Activated naive CD4-positive, alpha-beta T cell treated with anti-CD3 and anti-CD28 coated beads for 36 hours (primary cell): ENCODE measurements at places on chromosomes 12 and 14. TPM values are rescaled to one million over a fixed set of nuclear protein-coding genes. Genes with fewer than 3 reads are reported as not detected.

ETV6 gene
- total RNA-seq: 48.6 TPM

KRT2 gene
- total RNA-seq: not detected

TMEM19 gene
- total RNA-seq: 10.9 TPM

KCNJ8 gene
- not detected for total RNA-seq

PALS1 gene
- 6.6 TPM for total RNA-seq

CCDC197 gene
- total RNA-seq: not detected

DNAI7 gene
- total RNA-seq: 0.35 TPM

OAS1 gene
- 41.7 TPM for total RNA-seq

LBHD2 gene
- not detected for total RNA-seq

VDR gene
- 56.4 TPM for total RNA-seq

GALNT16 gene
- not detected for total RNA-seq

PMCH gene
- total RNA-seq: not detected

CAPZA3 gene
- not detected for total RNA-seq

SYNDIG1L gene
- not detected for total RNA-seq

- peaks cover 65% of the 10 kb centered on the region for H3K4me1 ChIP-seq
- DNase-seq: no peak
These were observed 507 bp upstream of the KRT73 start for GRCh38 chr12:52618866-52619265.

- H3K36me3 ChIP-seq: no peaks in the 10 kb centered on the region
- H3K27me3 ChIP-seq: no peaks in the 10 kb centered on the region
- no peak for DNase-seq
- H3K27ac ChIP-seq: no peak overlapping the region
- no peak overlapping the region for H3K4me3 ChIP-seq
- H3K4me1 ChIP-seq: no peaks in the 10 kb centered on the region
These were observed 107.3 kb downstream of the PIK3C2G start for GRCh38 chr12:18368594-18368993.

GRCh38 chr14:94346841-94347240 is 23.7 kb upstream of the SERPINA6 start:
- DNase-seq: no peak
- H3K36me3 ChIP-seq: no peaks in the 10 kb centered on the region
- peak overlapping the region; percentile 86 for H3K27ac ChIP-seq
- H3K4me1 ChIP-seq: peaks cover 26% of the 10 kb centered on the region
- H3K27me3 ChIP-seq: peaks cover 29% of the 10 kb centered on the region
- H3K4me3 ChIP-seq: no peak overlapping the region

DNA sequence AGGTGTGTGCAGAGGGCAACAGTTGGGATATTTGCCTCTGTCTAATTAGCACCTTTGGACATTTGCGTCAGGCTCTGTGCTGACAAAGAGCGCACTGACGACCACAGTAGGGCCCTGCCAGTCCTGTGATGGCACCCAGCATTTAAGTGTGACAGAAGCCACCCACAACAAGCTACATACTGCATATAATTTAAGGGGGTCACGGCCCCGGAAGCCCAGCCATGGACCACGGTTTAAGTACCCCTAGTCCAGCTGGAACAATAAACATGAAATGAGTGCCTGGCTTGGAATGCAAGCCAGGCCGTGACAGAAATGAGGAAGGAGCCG is 16.8 kb upstream of the DYNC1H1 start:
- no peaks in the 10 kb centered on the region for H3K36me3 ChIP-seq
- H3K27me3 ChIP-seq: peaks cover 23% of the 10 kb centered on the region
- peak overlapping the region; percentile 97 for H3K27ac ChIP-seq

DNA sequence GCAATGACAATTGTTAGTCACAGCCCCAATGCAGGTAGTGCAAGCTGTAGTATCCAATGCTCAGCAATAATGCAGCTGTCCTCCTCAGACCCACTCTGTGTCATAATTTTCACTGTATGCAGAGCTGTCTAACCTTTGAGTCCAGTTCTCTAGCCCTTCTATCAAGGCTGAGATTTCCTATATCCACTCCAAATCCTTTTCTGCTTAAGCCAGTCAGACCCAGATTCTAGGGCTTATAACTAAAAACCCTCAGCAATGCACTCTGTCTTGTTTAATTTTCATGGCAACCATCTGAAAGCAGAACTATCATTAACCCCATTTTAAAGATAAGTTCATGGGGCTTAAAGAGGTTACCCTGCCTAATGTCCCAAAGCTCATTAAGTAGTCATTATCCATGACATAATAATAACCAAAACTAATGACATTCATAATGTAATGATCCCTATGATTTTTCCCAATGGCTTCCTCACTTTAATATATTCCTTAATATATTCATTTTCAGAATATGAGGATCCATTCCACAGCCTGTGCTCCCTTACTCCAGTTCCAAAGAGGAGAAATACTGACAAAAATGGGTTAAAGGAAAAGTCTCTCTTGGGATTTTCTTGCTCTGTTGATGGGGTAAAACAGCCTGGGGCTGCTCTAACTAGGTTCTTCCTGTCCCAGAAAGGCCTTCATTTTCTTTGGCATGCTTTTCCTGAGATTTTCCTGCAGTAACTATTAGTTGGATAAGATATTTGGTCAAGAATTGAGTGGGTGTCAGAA is 29.5 kb downstream of the TXNDC16 start:
- H3K4me3 ChIP-seq: no peak overlapping the region
- no peaks in the 10 kb centered on the region for H3K4me1 ChIP-seq
- peaks cover 1% of the 10 kb centered on the region for H3K36me3 ChIP-seq
- no peak for DNase-seq

DNA sequence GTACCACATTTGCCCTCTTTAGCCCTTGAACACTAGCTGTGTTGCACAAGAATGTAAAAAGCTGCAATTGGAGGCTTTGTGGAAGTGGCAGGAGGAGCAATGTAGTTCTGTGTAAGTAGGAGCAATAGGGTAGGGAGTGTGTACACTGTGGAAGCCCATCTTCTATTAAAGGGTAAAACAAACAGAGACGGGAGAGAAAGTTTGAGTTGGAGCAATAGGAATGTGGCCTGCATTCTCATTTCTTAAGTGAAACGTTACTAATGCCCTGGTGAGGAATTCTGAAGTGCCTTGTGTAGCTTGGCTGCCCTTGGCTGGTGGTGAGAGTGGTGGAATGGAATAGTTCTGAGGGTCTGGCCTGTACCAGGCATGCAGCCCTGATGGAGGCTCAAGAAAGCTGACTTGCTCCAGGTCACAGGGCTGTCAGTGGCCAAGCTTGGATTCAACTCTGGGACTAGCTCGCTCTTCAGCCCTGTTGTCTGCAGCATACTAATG is 38.8 kb upstream of the ATP23 start:
- no peaks in the 10 kb centered on the region for H3K36me3 ChIP-seq
- H3K27ac ChIP-seq: no peak overlapping the region
- no peak overlapping the region for H3K4me3 ChIP-seq

GRCh38 chr12:9669534-9669933 is at the start of gene CLEC2D:
Gene CLEC2D (plus strand): TSS chr12:9669713. CDS start chr12:9669735, 22 bp downstream.
- H3K36me3 ChIP-seq: peaks cover 84% of the 10 kb centered on the region
- H3K4me1 ChIP-seq: peaks cover 43% of the 10 kb centered on the region
- H3K4me3 ChIP-seq: peak within 1 kb of the TSS; percentile 90

DNA sequence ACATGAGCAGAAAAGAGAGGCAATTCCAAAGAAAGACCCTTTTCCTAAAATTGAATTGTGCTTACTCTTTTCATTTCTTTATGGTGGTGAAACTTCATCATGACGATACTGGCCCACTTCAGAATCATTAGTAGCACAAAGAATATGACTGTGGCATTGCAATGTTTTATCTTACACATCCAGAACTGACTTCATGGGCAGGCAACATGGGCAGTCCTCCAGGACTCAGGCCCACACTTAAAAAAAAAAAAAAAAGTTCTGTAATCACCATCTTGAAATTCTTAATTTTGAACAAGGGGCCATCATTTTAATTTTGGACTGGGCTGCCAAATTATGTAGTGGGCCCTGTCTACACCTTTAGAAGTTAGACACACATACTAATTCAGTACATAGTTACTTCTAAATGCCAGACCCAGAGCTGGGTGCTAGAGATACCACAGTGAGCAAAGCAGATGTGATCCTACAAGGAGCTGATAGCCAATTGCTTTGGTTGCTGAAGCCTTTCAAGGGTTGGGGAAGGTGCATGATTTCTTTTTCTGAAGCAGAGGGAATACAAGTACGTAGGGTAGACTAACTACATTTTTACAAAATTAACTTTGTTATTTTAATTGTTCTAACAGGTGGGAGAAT is 35.2 kb downstream of the HELB start:
- H3K27me3 ChIP-seq: no peaks in the 10 kb centered on the region
- DNase-seq: no peak
- H3K4me1 ChIP-seq: peaks cover 2% of the 10 kb centered on the region
- H3K4me3 ChIP-seq: no peak overlapping the region
- peaks cover 57% of the 10 kb centered on the region for H3K36me3 ChIP-seq
- no peak overlapping the region for H3K27ac ChIP-seq

- H3K4me1 ChIP-seq: no peaks in the 10 kb centered on the region
- H3K36me3 ChIP-seq: no peaks in the 10 kb centered on the region
- no peak for DNase-seq
- H3K27me3 ChIP-seq: no peaks in the 10 kb centered on the region
- H3K4me3 ChIP-seq: no peak overlapping the region
- H3K27ac ChIP-seq: no peak overlapping the region
These were observed 239.7 kb downstream of the EGLN3 start for GRCh38 chr14:33711194-33711593.

DNA sequence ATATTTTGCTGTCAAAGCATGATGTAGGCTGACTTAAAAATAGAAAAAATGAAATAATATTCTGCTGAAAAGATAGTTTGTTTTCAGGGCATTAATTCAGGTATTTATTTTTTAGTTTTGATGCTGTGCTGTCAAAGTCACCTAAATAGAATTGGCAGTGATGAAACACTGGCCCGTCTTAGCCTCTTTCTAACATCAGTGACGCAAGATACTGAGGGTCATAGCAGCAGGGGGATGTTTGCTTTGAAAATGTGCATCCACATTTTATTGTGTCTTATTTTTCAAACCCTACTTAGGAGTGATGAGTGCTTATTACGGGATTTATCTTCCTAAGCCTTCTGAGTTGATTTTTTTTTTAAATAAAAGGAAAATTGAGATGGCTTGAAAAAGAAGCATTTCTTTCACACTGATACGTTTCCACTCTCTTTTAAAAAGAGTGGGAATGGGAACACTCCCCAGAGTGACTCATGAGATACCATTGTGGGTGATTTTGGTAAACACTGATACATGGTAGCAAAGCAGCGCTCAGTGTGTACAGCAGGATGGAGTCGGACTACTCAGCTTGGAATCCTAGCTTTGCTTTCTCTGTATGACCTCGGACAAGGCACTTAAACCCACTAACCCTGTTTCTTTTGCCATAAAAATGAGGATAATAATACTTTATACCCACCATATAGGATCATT is 290.8 kb downstream of the ERC1 start:
- no peak overlapping the region for H3K27ac ChIP-seq
- H3K36me3 ChIP-seq: peaks cover 2% of the 10 kb centered on the region
- no peaks in the 10 kb centered on the region for H3K27me3 ChIP-seq
- H3K4me1 ChIP-seq: peaks cover 9% of the 10 kb centered on the region

- no peaks in the 10 kb centered on the region for H3K36me3 ChIP-seq
- H3K27me3 ChIP-seq: no peaks in the 10 kb centered on the region
- no peak for DNase-seq
- no peak overlapping the region for H3K27ac ChIP-seq
- H3K4me1 ChIP-seq: no peaks in the 10 kb centered on the region
- H3K4me3 ChIP-seq: no peak overlapping the region
These were observed 319.9 kb downstream of the CACNA1C start for GRCh38 chr12:2372735-2373134.

- H3K4me3 ChIP-seq: no peak overlapping the region
- H3K4me1 ChIP-seq: no peaks in the 10 kb centered on the region
- no peaks in the 10 kb centered on the region for H3K36me3 ChIP-seq
- H3K27me3 ChIP-seq: no peaks in the 10 kb centered on the region
These were observed 25.4 kb downstream of the IL31 start for GRCh38 chr12:122148657-122149056.

- no peak overlapping the region for H3K4me3 ChIP-seq
- DNase-seq: no peak
- H3K36me3 ChIP-seq: peaks cover 2% of the 10 kb centered on the region
These were observed 277.9 kb upstream of the FLRT2 start for GRCh38 chr14:85252011-85252410.

DNA sequence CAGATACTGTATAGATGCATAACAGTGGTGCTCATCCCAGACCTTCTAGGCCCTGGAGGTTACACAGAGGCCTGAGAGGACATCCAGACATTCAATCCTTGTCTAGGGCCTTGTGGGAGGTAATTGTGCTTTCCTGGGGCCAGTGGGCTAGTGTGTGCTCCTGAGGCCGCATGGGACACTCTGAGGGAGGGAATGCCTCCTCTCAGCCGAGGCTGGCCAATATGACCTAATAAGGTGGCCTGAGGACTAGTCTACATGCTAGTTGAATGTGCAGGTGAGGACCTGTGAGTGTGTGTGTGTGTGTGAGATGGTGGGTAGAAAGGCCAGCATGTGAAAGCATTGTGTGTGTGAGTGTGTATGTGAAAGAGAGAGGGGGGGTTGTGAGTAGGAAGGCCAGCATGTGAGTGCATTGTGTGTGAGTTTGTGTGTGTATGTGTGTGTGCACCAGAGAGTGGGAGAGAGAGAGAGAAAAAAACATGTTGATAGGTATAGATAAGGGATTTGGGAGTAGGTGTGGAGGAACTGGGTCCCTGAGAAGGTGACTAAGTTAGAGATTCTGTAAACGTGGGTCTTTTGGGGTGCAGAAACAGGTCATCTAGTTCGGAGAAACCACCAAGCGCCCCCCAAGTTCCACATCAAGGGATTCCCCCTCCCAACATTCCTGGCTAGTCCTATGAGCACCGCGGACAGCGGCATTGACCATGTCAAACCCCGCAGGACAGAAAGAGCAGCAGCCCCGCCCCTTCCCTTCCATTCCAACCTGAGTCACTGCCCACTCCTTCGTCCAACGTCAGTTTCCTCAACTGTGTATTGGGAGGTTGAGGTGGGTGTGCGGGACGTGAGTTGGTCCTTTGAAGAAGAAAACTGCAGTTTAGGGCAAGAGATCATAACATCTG is 9.7 kb upstream of the KRT81 start:
- no peaks in the 10 kb centered on the region for H3K36me3 ChIP-seq
- DNase-seq: no peak
- no peak overlapping the region for H3K4me3 ChIP-seq
- no peak overlapping the region for H3K27ac ChIP-seq
